HCT116 (cell line): ENCODE measurements at places on chromosomes 5 and 9. TPM values are rescaled to one million over a fixed set of nuclear protein-coding genes. Genes with fewer than 3 reads are reported as not detected.

GRCh38 chr9:84688956-84689355 lies 19.4 kb downstream of the NTRK2 start:
- DNase-seq = no peak

DNA sequence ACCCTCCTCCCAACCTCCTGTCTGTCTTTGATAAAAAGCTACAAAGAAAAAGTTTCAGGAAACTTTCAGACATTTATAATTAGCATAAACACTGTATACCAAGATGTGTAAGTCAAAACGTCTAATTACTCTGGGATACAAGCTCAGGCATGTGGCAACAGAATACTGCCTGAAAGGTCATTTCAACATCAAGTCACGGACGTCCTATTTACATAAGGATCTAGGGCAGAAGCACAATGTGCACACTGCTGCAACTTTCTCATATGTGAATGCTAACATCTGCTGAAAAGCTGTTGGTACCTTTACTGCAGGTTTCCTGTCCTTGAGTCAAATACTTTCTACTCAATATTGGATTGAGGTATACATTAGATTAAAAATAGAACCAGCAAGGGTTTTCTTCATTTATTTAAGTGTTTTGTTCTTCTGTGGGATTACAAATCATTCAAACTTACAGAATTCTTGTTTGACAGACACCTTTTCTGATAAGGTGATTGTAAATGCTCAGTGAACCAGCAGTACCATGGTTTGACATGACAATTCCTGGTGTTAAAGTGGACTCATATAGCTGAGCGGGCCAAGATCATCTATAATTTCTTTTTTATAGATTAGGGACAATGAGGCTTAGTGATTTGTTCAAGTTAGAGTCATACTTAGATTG lies 36.8 kb downstream of the ELL2 start:
- DNase-seq = no peak

CKMT2 gene
- total RNA-seq = not detected

SYNPO gene
- total RNA-seq = 8.2 TPM

- no peak for DNase-seq
Observed at GRCh38 chr5:134547579-134547978, 22.1 kb downstream of the JADE2 start.

- peak; percentile 8 for DNase-seq
Observed at GRCh38 chr5:146564007-146564762, 48.2 kb upstream of the GPR151 start.

TYRP1 gene
- total RNA-seq = not detected

DNA sequence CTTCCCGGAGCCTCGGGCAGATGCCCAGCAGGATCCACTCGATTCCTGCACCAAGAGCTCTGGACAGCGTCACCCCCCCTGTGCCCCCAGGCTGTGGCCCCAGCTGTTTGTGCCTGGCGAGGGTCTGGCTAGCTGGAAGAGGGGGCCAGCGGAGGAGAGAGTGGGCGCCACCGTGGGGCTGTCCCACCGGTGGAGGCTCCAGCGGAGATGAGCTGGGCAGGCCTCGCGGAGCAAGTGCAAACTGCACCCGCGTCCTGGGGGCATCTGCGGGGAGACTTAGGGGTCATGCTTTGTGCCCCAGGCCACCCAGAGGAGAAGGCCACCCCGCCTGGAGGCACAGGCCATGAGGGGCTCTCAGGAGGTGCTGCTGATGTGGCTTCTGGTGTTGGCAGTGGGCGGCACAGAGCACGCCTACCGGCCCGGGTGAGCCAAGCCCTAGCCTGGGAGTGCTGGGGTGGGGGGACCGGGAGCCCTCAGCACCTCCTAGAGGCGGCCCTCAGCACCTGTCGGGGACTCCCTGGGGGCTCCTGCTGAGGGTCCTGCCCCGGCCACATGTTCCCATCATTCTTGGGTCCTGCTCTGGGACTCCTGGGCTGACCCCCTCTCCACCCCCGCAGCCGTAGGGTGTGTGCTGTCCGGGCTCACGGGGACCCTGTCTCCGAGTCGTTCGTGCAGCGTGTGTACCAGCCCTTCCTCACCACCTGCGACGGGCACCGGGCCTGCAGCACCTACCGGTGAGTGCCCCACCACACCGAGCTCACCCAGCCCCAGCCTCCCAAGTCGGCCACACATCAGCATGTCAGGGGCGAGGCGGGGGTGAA lies 5.4 kb downstream of the EGFL7 start:
- no peak for DNase-seq

SOHLH1 gene
- not detected for total RNA-seq

DNA sequence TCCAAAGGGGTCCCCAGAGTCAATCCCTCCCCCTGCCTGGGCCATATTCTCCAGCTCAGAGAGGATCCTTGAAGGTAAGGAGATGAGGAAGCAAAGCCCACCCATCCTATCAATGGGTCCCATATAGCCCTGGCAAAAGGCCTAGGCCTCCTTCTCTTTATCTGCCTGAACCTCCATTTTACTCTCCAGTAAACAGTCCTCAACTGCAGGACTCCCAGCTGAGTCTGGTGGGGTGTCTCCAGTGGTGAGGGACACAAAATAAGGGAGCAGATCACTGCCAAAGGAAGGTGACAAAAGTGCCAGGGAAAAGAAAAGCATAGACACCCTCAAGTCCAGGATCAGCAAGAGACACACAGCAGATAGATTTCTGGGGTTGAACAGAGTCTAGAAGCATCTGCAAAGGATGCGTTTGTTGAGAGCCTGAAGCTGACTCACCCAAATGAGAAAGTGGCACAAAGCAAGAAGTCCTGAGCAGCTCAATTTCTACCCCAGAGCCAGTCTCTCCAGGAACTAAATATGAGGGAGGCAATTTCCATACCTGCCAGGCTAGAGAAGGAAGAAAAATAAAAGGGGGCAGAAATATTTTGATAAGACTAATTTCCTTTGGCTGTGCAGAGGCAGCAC lies 2.7 kb upstream of the EBF1 start:
- DNase-seq = no peak
